C1 segment of cervical spinal cord (tissue), 14 donors: ENCODE measurements at places on chromosomes 6 and 20.

- DNase-seq = no peak
These were observed 40.2 kb downstream of the SASH1 start for GRCh38 chr6:148382861-148383260.

GRCh38 chr6:123570813-123571684 is 65.7 kb downstream of the TRDN start:
- DNase-seq = peak; percentile 1

DNA sequence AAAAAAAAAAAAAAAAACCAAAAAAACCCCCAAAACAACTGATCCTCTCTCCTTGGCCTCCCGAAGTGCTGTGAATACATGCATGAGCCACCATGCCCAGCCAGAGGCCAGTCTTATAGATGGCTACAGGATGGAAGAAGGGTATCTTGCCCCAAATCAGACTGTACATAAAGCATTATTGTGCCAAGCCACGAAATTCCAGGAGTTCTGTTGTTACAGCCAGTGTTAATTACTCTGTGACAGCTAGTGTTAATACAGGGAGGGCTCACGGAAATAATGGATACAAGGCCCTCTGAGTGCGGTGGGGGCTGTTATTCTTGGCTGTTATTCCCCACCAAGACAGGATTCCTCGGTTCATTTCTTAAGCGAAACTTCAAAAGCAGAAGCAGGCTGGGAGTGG is 1.4 kb upstream of the CLPSL2 start:
- DNase-seq = no peak

- DNase-seq = no peak
These were observed 512.3 kb downstream of the HDGFL1 start for GRCh38 chr6:23081701-23082100.

DNA sequence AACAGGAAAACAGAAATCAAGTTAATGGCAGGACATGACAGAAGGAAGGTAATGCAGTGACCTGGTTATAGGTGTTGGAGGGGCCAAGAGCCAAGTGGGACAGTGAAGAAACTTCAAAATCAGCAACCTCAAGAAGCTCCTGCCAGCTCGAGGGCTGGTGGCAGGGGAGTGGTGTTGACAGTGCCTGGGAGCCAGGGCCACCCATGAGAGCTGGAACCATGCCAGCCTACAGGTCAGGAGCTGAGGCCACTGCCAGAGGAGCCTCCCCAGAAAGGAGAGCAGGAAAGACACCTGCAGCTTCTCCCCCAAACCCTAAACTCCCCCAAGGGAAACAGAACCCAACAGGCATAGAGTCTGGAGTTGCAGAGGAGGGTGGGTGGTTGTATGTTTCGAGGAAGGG is 262.1 kb downstream of the LRFN2 start:
- no peak for DNase-seq

- no peak for DNase-seq
These were observed 19.8 kb downstream of the PDE7B start for GRCh38 chr6:135871296-135871695.

DNA sequence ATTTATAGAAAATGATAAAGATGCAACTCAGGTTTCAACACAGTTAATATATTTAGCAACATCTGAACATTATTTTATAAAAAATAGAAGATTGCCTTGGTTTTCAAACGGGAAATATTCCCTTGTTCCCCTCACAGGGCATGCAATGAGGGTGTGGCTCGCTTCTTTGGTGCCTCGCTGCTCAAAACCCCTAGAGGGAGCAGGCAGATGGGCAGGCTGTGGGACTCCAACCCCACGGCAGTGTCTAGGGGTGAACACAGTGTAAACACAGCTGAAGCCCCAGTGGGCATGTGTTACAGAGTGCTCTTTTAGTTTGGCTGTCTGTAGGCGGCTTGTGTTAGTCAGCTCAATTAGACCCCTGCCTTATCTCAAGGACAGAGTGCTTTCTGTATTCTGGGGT is 560.8 kb upstream of the IMPG1 start:
- no peak for DNase-seq

- no peak for DNase-seq
These were observed 4.2 kb downstream of the B3GAT2 start for GRCh38 chr6:70952608-70953165.

DNA sequence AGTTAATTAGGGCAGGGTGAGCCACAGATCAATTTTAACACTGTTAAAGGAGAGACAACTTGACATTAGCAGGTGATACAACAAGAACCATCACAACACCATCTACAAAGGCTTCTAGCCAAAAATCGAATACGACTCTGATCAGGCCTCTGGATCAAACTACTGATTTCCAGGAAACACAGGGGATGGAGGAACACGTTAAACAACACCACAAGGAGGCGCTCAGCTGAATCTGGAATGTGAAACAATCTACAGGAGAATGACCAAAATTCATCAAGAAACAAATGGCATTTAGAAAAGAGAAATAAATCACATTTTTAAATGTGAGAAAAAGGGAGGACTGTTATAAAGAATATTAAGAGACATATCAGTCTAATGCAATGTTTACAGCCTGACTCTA is 13.5 kb upstream of the MAFB start:
- DNase-seq = no peak

GRCh38 chr20:57573894-57574293 is 13.0 kb downstream of the PCK1 start:
- no peak for DNase-seq

DNA sequence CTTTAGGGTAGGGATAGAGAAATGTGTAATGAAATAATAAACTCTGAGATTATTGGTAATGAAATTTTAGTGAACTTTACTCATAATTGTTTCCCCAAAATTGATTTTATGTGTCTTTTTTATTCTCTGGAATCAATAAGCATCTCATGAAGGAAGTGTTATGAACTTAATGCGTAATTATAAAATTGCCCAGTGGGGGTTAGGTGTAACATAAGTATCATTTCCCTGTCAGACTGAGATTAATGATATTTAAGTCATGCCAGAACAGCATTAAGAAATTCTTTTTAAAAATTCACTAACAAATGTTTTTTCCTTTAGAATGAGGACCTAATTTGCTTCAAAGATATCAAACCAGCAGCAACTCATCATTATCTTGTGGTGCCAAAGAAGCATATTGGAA is 10.0 kb downstream of the HINT3 start:
- DNase-seq = no peak

DNA sequence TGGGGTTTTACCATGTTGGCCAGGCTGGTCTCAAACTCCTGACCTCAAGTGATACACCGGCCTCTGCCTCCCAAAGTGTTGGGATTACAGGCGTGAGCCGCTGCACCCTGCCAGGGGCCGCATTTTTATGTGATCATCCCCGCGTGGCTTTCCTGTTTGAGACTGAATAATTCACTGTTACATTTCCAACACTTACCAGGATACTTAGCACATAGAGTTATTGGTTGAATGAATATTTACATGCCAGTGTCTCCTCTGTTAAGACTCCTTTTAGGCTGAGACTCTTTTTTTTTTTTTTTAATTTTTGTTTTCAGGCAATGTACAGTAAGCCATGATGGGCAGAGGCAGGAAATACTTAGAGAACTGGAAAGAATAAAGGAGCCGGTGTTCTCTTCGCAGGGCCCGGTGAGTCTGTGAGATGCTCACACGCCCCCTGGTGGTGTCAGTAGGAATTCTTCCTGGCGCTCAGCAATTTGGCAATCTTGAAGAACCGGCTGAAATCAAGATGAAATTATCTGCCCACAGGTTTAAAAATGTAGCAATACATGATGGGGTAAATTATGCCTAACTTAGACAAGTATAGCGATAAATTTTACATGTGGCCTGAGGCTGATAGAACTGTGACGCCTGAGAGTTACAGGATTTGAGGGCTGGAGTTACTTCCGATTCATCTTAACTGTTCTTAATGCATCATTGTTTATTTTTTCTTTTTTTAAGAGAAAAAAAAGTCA is 7.6 kb upstream of the RNF114 start:
- DNase-seq = peak; percentile 63

DNA sequence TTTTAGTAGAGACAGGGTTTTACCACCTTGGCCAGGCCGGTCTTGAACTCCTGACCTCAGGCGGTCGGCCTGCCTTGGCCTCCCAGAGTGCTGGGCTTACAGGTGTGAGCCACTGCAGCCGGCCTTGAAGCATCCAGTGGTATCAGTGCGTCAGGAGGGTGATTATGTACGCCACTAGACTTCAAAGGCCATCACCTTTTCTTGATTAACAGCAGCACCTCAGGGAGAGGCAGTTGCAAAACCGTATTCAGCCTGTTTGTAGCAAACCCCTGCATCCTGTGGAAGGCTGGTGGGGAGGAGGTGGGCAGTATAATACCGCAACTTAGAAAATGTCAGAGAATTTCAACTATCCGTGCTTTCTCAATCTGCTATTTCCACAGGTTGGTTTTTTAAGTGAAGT is 27.3 kb upstream of the SHLD1 start:
- no peak for DNase-seq

GRCh38 chr6:84762220-84763002 is 2.0 kb downstream of the TBX18 start:
- DNase-seq = no peak

DNA sequence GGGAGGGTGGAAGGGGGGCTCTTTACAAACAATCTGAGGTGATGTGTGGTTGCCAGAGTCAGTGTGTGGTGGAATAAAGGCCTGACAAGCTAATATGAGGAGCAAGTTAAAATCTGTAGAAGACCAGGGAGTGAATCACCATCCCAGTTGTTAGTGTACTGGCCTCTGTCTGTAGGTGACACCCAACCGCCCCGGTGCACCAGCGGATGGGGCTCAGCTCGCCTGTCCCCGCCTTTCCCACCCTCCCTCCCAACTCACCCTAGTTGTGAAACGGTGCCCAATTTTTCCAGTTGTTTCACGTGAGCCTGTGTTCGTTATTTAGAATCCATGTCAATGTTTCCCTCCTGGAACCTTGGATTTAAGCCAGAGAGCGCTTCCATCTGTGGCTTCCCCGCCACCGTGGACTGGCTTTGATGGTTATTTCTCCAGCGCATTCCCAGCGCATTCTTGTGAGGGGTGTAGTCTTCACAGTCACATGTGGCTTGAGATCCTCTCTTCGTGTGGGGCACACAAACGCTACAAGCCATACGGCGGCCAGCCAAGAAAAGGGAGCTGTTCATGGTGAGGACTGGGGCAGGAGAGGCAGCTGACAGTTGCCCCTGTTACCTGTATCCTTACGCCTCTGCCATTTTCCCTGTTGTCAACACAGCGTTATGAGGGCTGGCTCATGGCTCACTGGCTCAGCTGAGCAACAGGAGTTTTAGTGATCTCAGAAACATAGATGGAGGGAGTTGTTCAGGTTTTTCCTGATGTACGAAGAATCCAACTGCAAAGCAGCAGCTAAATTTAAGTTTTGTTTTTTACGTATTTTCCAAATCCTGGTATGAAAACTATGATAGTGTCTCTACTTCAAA is 137.6 kb downstream of the ZDHHC14 start:
- DNase-seq = no peak

DNA sequence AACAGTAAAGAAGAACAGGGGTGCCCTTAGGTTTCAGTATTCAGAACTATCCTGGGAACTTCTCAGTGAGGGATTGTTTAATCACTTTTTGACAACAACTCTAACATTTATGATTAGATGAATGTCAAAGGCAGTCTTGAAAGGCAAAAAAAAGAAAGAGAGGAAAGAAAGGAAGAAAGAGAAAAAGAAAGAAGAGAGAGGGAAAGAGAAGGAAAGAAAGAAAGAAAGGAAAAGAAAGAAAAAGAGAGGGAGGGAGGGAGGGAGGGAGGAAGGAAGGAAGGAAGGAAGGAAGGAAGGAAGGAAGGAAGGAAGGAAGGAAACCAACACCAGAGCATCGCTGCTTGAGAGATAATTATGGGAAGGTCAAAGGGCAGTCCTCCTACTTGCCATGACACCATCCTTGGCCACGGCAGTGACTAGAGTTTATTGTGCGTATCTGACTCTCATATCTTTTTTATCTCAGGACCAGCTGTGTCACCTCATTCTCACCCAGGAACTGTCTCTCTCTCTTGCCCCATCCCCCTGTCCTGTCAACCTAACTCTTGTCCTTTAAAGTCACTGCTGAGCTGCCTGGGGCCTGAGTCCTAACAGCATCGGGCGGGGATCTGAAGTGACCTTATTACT is 96.8 kb upstream of the ATXN1 start:
- DNase-seq = no peak

GRCh38 chr20:45817376-45818194 is 5.1 kb downstream of the UBE2C start:
- DNase-seq = no peak

GRCh38 chr6:36120539-36120938 is 9.8 kb upstream of the MAPK13 start:
- no peak for DNase-seq

DNA sequence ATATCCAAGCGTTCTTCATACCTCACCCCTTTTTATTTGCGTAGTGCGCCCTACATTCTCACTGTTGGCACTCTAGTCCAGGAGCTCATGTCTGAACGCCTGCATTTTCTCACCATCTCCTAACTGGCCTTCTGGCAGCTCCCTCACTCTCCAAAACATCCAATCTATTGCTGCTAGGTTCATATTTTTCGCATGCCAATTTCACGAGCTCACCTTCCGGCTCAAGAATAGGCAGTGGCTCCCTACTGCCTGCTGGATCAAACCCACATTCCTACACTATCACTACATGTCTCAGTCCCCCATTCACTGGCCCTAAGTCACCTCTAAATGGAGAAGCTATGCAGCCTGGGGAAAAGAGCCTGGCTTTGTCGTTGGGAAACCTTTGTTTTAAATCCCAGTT is 115.0 kb downstream of the IPCEF1 start:
- peak; percentile 63 for DNase-seq

DNA sequence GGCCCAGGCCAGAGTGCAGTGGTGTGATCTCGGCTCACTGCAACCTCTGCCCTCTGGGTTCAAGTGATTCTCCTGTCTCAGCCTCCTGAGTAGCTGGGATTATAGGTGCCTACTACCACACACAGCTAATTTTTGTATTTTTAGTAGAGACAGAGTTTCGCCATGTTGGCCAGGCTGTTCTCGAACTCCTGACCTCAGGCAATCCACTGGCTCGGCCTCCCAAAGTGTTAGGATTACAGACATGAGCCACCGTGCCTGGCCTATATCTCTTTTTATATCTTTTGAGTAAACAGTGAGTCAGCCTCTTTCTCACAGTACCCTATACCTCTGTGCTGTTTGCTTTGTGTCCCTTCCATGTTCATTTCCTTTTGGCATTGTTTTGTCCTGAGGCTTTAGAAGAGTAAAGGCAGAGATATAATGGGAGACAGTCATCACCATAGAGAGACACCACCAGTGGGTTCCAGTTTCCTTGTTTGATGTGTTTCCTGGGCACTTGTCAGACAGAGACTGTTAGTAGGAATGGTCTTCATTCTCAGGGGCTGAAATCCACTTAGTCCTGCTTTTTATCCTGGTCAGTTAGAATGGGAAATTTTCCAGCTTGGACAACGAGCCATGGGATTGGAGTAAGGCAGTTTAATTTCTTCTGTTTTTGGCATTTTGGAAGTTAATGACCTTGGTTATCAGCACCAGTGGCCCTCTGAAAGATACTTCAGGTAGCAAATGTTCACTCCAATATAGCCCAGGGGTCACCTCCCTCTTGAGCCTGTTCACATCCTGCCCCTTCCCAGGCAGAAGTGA is 32.2 kb upstream of the ASXL1 start:
- no peak for DNase-seq
